Tongue (tissue), 3 donors: ENCODE measurements at places on chromosomes 3 and 15. TPM values are rescaled to one million over a fixed set of nuclear protein-coding genes. Genes with fewer than 3 reads are reported as not detected.

FILIP1L gene
- total RNA-seq, result 72.0 TPM

DNA sequence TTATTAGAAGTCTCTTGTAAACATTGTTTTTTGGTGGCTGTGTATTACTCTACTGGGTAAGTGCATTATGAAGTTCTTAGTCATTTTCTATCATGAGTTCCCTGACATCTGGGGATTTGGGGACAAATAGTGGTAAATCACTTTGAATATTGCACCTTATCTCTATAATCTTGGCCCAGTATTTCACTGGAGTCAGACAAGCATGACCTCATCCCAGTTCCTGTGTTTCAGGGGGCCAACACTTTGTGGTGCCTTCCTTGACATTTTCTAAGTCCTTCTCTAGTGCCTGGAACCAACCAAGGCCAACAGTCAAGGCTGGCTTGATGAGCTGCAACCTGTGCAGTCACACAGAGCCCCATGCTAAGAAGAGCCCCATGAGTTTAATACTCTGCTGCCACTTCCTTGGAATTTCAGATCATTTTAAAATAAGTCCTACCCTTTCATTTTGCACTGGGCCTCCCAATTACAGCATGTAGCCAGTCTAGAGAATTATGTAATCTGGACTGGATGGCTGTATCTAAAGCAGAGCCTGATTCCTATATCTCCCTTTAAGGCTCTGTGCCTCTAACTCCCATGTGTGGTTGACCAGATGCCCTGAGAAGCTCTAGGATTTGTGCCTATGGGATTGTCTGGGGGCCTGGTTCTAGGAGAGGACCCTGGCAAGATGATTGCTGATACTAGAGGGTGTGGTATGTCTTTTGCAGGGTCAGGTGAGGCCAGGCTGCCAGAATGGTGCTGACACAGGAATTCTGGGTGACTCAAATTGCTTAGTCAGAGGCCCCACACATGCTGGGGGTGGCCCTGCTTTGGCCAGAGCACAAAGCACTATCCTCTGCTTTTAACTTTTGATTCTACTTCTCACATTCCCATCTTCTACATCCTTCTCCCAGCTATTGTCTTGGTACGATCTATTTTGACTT, 319.6 kb upstream of the TBC1D5 start:
- no peak for DNase-seq

GRCh38 chr15:31263751-31264558, 62.7 kb upstream of the KLF13 start:
- peak; percentile 71 for DNase-seq

DNA sequence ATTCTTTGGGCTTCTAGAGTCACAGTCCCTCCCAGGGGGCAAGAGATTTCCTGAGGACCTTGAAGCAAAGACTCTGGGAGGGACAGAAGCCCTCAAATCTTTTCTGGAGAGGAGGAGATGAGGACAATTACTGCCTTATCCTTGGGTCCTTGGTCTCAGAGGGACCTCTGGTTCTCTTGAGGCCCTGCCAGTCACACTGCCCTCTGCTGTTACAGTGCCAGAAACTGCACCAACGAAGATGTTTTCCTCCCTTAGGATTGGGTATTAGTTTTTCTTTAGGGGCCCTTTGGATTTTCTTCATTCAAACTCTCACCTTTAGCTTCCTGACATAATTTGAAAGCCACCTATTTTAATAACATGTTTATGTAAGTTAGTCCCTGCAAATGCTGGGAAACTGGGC, 58.2 kb upstream of the SCN5A start:
- DNase-seq, result no peak
